ENCODE measurements at places on chromosomes 11 and 22.
A peak's percentile ranks its signal among the peaks of the same experiment; 100 is the strongest.

GRCh38 chr11:65592858-65593517 lies 2.6 kb downstream of the KCNK7 start:
- DNase-seq = no peak

GRCh38 chr11:121464352-121464946 lies 11.7 kb upstream of the SORL1-AS1 start:
- no peak for DNase-seq

GRCh38 chr11:74412733-74413359 lies 14.6 kb upstream of the PGM2L1 start:
- no peak for DNase-seq

DNA sequence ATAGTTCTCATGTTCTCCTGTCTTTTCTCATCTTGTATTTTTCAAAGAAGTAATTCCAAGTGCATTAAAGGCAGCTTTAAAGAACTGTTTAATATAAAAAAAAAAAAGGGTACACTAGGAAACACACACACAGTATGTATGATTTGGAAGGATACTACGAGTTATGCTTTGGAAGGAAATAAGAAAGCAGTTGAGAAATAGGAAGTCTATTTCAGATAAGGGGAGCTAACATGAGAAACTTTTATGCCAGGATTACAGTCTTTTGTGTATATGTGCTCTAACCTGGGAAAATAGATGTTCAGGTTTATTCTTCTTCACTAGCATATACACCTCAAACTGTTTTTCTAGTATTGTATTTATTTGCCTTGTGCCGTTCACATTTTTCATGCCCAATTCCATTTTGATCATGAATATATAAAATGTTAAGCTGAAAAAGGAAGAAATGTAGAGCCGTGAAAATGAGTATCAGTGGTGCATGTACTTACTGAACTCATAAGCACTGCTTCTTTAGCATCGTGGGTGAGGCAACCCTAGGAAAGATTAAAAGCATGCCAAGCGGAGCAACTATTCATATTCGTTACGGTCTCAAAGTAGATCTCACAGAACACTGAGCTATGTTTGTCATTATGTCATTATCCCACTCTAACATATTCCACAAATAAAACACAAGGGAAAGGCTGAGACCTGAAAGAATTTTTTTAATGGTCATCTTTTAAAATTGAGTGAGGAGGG lies 59.6 kb downstream of the GUCY1A2 start:
- DNase-seq = no peak

- DNase-seq = no peak
Measured at GRCh38 chr11:74132833-74133232, 38.0 kb downstream of the C2CD3 start.

DNA sequence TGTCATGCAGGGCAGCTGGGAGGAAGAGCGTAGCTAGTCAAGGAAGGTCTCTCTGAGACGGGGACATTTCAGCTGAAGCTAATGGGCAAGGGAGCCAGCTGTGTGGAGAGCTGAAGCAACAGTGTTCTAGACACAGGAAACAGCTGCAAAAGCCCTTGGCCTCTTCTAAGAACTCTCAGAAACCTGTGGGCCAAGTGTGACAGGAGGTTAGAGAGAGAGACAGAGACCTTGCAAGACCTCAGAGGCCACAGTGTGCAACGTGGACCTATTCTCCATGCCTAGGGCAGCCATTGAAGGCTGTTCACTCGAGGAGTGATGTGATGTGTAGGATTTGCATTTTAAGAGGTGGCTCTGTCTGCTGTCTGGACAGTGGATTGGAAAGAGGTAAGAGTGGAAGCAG lies 48.7 kb upstream of the TNRC6B start:
- peak; percentile 34 for DNase-seq

- DNase-seq = peak; percentile 1
Measured at GRCh38 chr11:21511835-21512440, 680.9 kb upstream of the ANO5 start.

GRCh38 chr11:96228910-96229309 lies 114.1 kb downstream of the MAML2 start:
- no peak for DNase-seq

DNA sequence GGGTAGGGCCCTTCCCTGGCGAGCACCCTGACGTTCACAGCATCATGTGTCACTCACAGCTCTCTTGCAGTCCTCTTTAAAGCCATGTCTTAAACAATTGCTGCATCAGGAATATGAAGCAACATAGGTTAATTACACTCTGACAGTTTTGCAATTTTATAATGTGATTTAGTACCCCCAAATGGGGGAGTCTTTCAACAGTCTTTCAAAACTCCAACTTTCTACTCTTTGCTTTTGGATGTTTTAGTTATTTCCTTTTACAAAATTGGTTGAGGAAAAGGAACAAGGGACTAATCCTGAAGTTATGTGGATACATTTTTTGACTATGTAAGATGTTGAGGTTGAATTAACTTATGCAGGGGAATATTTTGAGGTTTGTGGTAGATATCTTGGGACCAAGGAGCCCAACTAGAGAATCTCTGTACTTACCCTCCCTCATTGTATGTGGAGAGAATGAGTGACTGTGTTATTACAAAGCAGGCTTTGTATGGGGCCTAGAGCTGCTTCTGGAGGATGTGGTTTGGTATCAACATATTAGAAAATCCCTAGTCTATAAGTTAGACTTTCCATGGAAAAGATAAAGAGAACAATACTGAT lies at the start of gene MMP8:
TSS of gene MMP8 (minus strand) at position 51 of the 597 bp plus-strand sequence. CDS start 99 bp downstream, outside the sequence.
- DNase-seq = no peak

DNA sequence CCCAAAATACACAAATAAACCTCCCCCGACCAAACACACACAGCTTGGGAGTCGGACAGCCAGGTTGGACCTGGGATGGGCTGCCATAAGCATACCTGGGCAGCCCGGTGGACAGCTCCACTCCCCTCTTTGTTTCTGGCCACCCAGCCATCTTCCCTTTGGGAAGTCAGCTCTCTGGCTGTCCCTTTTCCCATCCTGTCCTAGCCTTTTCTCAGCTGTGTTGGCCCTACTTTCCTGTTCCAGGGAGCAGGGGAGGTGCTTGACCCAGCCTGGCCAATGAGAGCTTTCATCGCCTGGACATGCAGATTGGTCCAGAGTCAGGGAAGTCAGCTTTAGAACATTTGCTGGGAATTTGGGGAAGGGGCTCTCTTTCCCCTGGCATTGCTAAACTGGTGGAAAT lies 68.7 kb upstream of the NECTIN1 start:
- no peak for DNase-seq

- DNase-seq = no peak
Measured at GRCh38 chr11:118227865-118228785, 3.3 kb upstream of the JAML start.

DNA sequence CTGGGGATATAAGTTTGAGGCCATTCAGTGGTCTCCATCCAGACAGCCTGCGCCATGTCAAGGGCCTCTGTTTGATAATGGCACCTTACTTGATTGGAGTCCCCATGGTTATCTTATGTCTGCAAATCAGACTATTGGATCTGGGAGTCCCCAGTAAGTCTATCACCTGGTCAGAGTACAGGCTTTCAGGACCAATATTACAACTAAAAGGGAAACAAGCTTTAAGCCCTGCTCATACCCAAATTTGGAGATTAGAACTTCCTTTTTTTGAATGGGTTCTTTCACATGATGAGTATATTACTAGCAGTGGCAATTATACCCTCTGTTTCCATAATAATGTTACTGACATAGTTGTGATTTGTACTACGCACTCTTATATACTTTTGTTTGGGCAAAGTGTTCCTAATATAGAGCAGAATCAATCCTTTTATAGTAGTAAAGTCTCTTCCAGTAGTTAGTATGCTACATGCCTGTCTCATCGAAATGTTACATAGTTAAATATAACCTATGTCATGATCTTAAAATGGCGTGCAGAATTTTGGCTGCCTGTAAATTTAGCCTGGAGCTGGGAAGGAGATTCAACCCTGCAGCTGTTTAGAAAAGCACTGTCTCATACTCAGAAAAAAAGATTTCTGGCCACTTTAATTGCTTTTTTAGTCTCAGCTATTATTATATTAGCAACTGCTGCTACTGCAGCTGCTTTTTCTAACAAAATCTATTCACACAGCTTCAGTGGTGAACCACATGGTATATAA lies 4.9 kb downstream of the MS4A15 start:
- DNase-seq = no peak

DNA sequence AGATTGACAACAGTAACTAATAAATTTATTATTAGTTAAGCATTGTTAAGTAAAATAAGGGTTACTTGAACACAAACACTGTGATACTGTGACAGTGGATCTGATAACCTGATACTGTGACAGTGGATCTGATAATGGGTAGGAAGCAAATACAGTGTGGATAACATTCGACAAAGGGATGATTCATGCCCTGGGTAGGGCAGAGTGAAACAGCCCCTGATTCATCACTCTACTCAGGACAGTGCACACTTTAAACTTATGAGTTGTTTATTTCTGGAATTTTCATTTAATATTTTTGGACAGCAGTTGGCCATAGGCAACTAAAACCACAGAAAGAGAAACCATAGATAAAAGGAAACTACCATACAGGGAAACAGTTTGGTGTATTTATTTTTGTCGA lies 60.8 kb upstream of the CTSC start:
- DNase-seq = no peak

DNA sequence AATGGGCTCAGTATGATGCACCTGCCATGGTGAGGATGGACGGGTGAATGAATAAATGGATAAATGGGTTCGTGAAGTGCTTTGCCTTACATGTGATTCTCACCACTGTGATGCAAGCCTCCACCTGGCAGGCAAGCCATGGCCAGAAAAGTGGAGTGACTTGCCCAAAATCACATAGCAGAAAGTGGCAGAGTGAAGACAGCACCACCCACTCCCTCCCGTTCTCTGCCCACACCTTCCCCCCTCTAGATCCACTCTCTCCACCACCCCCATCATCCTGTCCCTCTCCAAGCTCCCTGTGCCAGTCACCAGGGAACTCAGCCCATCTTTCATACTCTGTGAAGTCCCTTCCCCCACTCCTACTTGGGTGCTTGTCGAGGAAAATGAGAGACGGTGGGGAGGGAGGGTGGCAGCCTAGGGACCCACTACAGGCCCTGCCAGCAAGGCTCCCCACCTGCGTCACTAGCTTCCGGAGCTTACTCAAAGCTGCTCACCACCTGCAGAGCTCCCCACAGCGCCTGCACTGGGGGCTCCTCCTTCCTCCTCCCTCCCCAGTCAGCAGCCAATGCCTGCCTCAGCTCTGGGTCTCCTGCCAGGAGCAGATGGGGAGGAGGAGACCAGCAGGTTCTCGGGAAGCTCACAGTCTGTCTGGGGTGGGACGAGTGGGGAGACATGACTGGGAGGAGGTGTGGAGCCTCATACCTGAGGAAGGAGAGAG lies 82.3 kb downstream of the PDE2A start:
- no peak for DNase-seq

GRCh38 chr11:2256951-2257700 lies 13.3 kb downstream of the ASCL2 start:
- no peak for DNase-seq

DNA sequence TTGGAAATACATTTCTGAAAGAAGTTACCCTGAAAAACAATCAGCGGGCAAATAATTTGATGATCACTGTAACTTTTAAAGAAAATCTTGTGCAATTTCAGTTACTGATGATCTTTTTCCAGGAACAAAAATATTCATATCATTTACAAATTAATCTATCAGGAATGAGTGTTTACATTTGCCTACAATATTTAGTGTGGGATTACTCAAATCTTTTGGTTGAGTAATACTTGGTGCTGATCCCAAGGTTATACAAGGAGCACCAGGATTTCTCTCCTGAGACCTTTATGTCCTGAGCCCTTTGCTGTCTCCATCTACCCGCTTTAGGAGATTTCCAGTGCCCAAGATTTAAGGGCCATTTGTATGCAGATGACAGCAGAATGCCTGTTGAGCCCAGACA lies 116.1 kb downstream of the ATXN10 start:
- DNase-seq = no peak

- peak; percentile 74 for DNase-seq
Measured at GRCh38 chr11:72683782-72684200, 9.6 kb upstream of the PDE2A start.

GRCh38 chr11:109075976-109076375 lies 346.0 kb upstream of the C11orf87 start:
- no peak for DNase-seq

DNA sequence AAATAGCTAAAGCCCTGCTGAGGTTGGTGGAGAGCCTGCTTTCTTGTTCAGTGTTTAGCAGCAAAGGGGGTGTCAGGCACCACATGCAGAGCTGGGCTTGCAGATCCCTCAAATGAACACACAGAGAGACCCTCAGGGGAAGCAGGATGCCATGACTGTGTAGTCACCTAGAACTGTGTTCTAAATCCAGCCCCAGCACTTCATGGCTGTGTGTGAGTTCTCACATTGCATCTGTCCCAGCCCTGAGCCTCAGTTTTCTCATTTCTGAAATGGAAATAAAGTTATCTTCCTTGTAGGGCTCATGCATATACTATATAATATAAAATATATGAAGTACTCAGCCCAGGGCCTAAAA lies 47.1 kb downstream of the CWC15 start:
- DNase-seq = no peak

GRCh38 chr22:28068826-28069225 lies 149.8 kb upstream of the PITPNB start:
- DNase-seq = no peak

DNA sequence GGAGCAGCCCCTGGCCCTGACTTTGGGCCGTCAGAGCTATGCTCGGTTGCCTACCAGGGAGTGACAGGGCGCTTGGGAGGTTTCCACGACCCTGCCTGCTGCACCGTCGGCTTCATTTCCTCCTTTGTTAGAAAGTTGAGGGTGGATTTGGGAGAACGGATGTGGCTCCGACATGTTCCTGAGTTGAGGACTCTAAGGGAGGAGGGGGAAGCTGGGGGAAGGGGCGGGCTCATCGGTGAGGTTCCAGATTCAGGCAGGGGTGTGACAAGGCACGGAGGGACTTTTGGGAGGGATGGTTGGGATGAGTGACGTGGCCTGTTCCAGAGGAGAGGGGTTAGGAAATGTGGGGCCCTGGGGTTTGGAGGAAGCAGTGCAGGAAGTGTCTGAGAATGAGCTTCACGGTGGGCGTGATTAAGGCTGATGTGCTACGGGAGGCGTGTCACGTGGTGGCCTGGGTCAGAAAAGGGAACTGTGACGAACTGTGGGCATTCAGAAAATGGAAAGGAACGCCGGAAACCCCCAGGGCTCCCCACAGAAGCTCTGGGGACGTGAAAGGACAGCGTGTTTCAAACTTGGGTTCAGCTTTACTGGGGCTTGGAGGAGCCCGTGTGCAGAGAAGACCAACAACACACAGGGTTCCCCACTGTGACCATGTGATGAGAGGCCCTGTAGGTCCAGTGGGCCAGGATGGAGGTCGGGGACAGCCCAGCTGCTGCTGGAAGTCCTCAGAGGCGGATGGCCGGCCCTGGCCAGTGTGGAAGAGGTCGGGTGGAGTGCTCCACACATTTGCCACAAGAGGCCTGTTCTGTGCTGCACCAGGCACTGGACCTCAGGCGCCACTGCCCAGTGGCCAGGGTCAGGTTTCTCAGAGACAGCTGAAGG lies 2.8 kb downstream of the PARVB start:
- DNase-seq = peak; percentile 83

DNA sequence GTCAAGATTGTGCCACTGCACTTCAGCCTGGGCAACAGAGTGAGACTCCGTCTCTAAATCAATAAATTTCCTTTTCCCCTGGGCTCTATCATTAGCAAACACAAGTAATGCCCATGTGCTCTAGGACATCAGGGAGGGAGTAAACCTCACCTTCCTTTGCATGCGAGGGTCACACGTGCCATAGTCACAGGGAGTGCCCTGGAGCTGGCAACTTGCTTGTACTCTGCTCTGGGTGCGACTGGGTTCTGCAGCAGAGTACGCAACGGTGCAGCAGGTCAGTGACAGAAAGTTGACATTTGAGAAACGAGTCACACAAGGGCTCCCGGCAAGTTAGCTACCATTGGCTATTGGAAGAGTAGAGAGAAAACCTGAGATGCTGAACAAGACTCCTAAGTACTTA lies 32.6 kb upstream of the CHKA start:
- DNase-seq = no peak

GRCh38 chr22:36660510-36660840 lies 43.1 kb downstream of the CACNG2 start:
- no peak for DNase-seq

Measured in GM19239 (cell line).